ENCODE measurements at places on chromosomes 13 and 19.
A peak's percentile ranks its signal among the peaks of the same experiment; 100 is the strongest.

- no peak for DNase-seq
Measured at GRCh38 chr19:58497634-58498170, 14.1 kb downstream of the SLC27A5 start.

- no peak for DNase-seq
Measured at GRCh38 chr13:111611651-111612050, 291.2 kb downstream of the TEX29 start.

DNA sequence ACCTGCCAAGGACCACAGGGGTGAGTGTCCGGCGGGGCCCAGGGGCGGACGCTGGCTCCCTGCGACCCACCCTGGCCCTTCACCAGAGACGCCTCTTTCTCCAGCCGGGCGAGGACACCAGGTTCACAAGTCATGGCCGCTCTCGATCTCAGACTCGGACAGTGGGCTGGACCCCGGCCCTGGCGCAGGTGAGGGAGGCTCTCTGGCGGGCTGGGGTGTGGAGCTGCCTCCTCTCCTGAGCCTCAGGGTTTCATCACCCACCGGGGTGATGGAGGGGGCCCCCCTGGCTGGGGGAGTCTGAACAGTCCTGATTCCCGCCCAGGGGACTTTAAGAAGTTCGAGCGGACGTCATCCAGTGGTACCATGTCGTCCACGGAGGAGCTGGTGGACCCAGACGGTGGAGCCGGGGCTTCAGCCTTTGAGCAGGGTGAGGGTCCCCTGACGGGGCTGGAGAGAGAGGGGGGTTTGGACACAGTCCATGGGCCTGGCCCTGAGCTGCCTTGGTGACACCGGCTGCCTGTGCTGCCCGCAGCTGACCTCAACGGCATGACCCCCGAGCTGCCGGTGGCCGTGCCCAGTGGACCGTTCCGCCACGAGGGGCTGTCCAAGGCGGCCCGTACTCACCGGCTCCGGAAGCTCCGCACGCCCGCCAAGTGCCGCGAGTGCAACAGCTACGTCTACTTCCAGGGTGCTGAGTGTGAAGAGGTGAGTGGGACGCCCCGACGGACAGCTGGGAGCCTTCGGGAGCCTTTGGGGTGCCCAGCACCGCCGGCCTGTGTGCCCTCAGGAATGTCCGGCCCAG is 13.6 kb downstream of the ARHGAP45 start:
- DNase-seq, result no peak

DNA sequence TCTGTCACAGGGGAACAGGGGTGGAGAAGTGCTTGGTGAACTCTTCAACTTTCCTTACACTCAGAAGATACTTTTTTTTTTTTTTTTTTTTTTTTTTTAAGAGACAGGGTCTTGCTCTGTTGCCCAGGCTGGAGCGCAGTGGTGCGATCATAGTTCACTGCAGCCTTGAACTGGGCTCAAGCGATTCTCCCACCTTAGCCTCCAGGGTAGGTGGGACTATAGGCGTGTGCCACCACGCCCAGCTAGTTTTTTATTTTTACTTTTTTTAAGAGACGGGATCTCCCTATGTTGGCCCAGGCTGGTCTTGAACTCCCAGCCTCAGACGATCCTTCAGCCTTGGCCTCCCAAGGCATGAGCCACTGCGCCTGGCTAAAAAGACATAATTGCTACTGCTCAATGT is 11.5 kb downstream of the CEBPG start:
- no peak for DNase-seq

- DNase-seq, result no peak
Measured at GRCh38 chr13:101989798-101990350, 412.0 kb downstream of the FGF14 start.

- no peak for DNase-seq
Measured at GRCh38 chr13:77339408-77339807, 12.5 kb upstream of the MYCBP2 start.

DNA sequence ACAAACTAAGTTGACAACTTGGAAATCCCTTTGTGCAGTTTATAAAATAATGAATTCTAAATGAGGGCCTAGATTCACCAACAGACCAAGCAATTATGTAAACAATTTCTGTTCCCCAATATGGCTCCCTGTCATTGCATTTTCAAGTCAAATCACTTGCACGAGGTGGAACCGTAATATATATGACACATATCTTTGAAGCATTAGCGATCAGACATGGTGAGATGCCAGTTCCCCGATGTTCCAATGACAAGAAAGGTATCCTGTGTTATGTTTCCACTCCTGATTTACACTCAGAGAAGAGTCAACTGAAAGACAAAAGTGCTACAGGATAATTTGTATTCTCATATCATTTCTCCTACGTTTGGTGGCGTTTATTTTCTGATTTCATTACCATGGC is 108.5 kb upstream of the TDRD3 start:
- no peak for DNase-seq

DNA sequence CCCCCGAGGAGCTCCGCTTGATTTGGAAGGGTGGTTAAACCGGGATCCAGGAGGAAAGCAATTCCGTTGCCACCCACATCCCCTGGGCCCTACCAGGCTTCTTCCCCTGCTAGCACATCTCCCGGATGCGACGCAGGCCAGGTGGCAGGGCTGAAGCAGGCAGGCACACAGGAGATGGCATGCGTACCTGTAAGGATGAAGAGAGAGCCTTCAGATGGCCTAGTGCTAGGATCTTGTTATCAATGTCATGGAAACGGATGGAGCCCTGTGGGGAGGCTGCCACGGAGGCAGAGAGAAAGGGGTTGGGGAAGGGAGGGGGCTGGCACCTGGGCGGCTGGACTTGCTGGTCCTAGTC is 8.5 kb upstream of the SOX1 start:
- no peak for DNase-seq

- no peak for DNase-seq
Measured at GRCh38 chr19:54444737-54445136, 4.3 kb upstream of the LENG8 start.

DNA sequence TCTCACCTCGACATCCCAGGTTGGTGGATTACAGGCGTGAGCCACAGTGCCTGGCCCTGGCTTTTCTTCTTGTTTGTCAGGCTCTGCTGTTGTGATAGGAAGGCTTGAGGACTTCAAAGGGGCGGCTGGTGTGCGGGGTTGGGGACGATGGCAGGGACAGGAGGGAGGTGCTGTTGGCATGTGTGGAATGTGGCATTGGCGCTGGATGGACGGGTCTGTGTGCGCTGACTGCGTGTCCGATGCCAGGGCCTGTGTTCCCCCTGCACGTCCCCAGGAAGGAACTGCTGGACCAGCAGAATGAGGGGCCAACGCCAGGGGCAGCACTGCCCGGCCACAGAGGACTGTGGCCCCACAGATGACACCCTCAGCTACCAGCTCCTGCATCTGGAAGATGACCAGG is 12.7 kb upstream of the PTBP1 start:
- no peak for DNase-seq

DNA sequence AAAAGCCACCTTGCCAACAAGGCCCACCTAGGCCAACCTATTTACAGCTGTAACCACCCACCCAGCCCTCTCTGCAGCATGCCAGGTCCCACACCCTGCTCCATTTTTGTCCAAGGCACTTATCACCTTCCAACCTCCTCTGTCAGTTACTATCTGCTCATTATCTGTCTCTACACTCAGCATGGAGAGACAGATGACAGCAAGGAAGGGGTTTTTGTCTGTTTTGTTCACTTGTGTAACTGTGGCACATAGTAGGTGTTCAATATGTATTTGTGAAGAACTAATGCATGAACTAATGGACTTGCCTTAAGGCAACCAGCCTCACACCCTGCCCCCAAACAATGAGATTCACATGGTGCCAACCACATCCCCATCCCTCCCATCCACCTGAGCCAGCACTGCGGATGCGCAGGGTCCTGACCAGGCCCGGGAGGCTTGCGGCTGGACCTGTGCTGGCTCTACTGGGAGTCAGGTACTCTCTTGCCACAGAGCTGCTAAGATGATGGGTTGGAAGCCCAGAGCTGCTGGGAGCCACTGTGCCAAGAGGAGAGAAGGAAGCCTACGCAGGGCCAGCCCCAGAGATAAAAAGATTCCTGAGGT is 17.3 kb downstream of the DEDD2 start:
- no peak for DNase-seq

DNA sequence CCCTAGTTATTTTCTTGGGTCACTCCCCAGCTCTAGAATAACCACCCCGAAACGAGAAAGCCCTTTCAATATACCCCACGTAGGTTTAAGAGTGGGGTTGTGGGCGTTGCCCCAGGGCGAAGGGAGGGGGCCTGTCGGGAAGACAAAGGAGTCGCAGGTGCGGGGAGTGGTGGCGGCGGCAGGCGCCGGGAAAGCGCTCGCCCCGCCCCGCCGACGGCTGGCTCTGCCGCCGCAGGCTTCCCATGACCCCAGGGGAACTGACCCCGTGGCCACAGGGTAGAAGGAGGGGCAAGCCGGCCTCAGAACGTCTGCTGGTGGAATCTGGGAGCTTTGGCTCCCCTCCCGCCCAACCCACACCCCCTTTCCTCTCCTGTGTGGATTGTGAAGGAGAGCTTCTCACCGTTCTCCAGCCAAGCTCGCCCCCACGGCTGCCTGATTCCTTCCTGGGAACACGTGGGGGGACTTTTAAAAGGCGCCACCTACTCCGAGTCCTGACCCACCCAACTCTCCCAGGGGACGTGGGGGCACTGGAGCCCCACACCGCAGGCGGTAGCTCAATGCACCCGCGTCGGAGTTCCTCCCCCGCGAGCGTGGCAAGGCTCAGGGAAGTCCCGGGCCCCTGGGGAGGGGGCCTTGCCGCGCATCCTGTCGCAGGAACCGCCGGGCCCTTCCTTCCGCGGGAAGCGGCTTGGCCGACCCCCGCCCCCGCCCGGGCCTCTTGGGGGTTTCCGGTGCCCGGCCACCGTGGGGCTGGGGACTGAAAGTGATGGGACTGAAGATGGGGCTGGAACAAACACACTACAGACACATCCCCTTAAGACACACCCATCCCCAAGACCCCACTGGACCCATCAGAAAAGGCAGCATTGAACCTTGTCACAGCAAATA is 5.5 kb downstream of the IER2 start:
- peak; percentile 81 for DNase-seq

DNA sequence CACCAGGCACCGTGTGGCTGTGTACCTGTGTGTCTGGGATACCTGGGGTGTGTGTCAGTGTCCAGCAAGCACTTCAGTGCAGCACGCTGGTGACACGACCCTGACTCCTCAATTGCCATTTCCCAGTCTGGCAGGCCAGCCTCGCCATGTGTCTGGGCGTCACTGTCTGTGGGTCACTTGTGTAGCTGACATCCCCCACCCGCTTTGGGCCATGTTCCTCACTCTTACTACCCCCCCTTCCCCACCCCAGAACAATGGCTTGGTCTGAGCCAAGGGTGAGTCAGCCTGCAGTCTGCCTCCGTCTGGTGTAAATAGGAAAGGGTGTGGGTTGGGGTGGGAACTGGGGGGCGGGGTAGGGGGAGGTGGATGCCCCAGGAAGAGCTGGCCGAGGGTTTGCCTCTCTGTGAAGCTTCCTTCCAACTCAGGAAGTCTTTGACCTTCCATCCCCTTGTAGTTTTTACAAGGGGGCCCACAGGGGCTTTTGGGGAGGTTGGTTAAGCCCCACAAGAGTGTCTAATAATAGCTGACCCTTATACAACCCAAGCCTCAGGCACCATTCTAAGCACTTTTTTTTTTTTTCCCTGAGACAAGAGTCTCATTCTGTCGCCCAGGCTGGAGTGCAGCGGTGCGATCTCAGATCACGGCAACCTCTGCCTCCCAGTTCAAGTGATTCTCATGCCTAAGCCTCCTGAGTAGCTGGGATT is 17.6 kb downstream of the NOVA2 start:
- no peak for DNase-seq

DNA sequence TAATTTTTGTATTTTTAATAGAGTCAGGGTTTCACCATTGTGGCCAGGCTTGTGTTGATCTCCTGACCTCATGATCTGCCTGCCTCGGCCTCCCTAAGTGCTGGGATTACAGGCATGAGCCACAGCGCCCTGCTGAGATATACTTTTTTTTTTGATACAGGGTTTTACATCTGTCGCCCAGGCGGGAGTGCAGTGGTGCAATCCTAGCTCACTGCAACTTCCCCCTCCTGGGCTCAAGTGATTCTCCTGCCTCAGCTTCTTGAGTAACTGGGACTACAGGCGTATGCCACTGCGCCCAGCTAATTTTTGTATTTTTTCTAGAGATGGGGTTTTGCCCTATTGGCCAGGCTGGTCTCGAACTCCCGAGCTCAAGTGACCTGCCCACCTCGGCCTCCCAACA is 2.0 kb downstream of the COLGALT1 start:
- no peak for DNase-seq

- DNase-seq, result no peak
Measured at GRCh38 chr13:51728275-51728673, 75.7 kb downstream of the DHRS12 start.

DNA sequence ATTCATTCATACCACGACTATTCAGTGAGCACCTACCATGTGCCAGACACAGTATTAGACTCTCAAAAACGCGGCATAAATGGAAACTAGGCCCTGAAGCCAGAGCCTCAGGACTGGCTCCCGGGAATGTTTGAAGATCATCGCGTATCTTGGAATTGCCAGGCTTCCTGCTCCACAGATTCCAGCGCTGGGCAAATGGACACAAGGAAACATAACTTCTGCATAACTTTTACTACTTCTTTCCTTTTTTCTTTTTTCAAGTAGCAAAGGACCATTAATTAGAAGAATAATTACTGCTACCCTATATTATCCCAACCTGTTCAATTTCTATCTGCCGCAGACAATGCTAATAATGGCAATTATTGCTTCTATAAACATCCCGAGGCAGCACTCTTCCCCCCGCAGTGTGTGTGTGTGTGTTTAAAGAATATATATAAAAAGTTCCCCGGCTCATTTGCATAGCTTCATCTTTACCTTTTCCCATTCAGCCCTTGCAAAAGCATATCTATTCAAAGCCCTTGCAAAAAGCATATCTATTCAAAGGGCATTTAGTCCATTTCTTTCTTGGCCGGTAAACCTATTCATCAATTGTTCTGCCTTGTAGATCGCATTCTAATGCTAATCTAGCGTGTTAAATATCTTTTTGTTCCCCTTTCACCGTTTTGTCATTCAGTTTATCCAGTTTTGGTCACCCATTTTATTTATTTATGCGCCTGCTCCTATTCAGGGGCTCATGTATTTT is 6.1 kb downstream of the SOX21 start:
- DNase-seq, result no peak

GRCh38 chr13:42574435-42575311 is 721 bp downstream of the TNFSF11 start:
- DNase-seq, result no peak

- DNase-seq, result peak; percentile 78
Measured at GRCh38 chr13:76879203-76879882, 6.9 kb downstream of the KCTD12 start.

- no peak for DNase-seq
Measured at GRCh38 chr19:18431351-18432197, 6.4 kb downstream of the ISYNA1 start.

- DNase-seq, result peak; percentile 98
Measured at GRCh38 chr19:57320180-57321084, at the start of gene ZNF543. Gene ZNF543 (plus strand): TSS chr19:57320472. CDS start chr19:57320854, 382 bp downstream.
